Fibroblast of gingiva (primary cell): ENCODE measurements at places on chromosomes 2 and 18.

GRCh38 chr2:96690306-96691021 is 47.9 kb downstream of the FER1L5 start:
- DNase-seq = no peak

DNA sequence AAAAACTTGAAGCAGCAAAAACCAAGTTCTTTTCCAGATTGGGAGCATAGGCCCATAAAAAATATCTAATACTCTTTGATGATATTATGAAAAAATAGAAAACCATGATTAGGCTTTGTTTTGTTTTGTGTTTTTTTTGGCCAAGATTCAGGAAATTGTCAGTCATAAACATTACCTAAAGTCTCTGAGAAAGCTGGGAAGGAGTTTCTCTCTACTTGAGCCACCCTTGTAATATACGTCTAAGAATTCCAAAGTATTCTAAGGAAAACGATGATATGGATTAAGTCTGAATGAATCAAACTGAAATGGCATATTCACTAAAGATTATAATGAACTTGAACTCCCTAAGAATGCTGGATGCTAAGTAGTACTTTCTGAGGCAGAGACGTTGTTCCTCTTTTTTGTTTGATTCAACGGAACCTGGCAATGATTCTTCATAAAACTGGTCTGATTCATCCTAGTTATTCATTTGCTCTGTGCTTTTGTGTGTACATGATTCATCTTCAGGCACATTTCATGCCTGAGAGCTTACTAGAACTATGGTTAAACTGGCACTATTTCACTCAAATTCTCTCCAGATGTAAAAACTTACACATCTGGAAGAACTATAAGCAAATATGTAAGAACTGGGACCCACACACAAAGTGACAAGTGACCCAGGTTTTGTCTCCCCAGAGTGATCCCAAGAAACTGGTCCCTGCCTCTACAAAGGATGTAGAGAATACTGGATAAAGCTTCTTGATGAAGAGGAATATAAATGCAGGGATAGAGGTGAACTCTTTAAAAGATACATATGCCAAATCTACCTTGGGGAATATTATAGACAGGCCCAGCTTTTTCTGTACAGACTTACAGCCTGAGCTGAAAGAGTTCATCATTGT is 159.7 kb downstream of the DOCK10 start:
- DNase-seq = peak; percentile 90

DNA sequence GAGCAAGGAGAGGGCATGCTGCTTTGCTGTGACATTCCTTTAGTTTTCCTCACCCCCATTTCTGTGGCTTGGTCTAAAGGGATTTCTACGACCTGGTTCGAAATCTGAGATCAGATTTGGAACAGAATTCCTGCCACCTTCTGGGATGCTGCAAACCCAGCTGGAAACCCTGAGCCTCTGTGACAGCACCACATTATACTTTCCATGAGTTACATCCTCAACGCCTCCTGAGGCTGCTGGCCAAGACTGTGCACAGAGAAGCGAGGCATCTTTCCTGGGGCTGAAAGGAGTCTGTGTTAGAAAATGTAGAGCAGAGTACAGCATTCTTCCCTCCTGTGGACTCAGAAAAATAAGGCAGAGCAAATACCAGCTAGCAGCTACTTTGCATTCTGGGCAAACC is 138.1 kb upstream of the CHAC2 start:
- DNase-seq = no peak

- DNase-seq = no peak
Observed at GRCh38 chr2:190486037-190486623, 48.4 kb downstream of the NEMP2 start.

- no peak for DNase-seq
Observed at GRCh38 chr2:239393388-239393940, 7.4 kb downstream of the HDAC4 start.

- peak; percentile 46 for DNase-seq
Observed at GRCh38 chr2:160278879-160279177, 78.8 kb upstream of the ITGB6 start.

- no peak for DNase-seq
Observed at GRCh38 chr2:113755835-113756354, 547 bp downstream of the SLC35F5 start.

GRCh38 chr2:231985823-231986261 is 24.3 kb downstream of the DIS3L2 start:
- no peak for DNase-seq

GRCh38 chr2:28649481-28650265 is 102.0 kb upstream of the PPP1CB start:
- DNase-seq = no peak

GRCh38 chr2:160085662-160086061 is 23.2 kb upstream of the PLA2R1 start:
- no peak for DNase-seq

- DNase-seq = no peak
Observed at GRCh38 chr2:169525434-169525833, 15.9 kb downstream of the KLHL41 start.

GRCh38 chr18:37494406-37494805 is 71.2 kb downstream of the CELF4 start:
- no peak for DNase-seq

DNA sequence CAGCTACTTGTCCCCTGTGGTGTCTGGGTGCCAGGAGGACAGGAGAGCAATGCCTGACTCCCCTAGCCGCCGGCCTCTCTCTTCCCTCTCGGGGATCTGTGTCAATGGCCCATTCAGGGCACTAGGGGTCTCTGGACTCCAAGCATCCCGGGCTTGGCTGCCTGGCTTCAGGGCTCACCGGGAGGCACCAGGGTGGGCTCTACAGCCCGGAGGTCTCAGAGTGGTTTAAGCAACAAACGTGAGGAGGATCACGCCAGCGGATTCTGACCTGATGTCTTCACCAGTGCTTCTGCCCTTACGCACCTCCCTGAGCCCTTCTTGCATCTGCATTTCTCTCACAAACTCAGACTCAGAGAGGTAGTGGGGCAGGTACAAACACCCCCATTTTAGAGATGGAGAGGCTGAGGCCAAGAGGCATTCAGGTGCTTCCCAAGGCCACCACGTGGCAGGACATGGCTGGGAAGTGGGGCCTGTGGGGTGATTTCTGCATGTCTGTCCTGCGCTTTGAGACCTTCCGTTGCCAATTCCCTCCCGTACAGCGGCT is 243.0 kb downstream of the CELF4 start:
- peak; percentile 17 for DNase-seq

GRCh38 chr18:50644807-50645206 is 84.9 kb downstream of the MAPK4 start:
- no peak for DNase-seq

DNA sequence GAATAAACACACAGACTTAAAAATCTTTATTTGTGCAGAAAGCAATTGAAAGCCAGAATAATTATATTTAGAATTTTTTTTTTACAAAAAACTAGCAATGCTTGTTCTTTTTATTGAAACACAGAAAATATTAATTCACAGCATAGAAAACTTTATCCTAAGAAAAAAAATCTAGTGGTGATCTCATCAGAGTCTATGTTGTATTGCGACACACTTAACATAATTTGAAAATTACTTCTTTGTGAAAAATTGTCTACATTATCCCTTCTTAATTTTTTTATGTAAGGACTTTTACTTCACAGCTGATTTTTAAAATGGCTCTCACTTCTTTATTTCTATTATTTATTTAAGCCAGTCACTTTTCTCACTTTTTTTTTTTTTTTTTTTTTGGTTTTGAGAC is 103.4 kb downstream of the LDLRAD4 start:
- no peak for DNase-seq

GRCh38 chr2:64966017-64966416 is 23.2 kb upstream of the SLC1A4 start:
- DNase-seq = no peak

GRCh38 chr2:105072039-105072438 is 34.2 kb downstream of the MRPS9 start:
- no peak for DNase-seq

DNA sequence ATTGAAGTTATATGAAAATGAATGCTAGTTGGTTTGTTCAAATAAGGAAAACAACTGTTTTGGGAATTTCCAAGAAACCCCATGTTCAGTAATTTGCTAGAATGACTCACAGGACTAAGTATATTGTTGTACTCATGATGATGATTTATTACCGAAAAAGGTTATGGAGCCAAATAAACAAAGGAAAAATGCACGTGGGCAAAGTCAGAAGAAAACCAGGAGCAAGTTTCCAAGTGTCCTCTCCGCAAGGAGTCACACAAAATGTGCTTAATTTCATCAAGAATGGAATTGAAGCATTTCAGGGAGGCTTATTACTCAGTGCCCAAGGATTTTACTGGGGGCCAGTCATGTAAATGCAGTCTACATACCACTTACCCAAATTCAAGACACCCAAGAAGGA is 1652.4 kb upstream of the TMEFF2 start:
- DNase-seq = no peak

DNA sequence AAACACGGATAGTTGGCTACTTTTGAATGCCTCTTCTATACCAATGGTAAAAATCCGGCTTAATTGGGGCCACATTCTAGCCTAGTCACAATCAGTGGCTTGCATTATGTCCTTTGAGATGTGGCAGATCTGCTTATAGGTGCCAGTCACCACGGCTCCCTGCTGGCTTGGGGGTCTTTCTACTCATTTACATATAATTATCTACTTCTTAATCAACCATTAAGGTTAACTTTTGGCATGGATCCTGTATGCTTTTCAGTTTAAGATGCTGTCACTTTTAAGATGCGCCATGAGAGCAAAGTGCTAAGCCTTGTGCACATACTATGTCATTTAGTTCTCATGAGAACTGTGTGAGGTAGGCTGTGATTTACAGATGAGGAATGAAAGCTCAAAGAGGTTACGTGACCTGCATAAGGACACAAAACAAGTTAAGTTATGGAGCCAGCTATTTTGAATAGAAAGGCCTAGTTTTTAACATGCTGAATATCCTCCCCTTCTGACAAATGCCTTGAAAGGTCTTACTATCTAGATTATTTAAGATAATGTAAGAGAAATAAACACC is 4.1 kb downstream of the NEDD4L start:
- no peak for DNase-seq

DNA sequence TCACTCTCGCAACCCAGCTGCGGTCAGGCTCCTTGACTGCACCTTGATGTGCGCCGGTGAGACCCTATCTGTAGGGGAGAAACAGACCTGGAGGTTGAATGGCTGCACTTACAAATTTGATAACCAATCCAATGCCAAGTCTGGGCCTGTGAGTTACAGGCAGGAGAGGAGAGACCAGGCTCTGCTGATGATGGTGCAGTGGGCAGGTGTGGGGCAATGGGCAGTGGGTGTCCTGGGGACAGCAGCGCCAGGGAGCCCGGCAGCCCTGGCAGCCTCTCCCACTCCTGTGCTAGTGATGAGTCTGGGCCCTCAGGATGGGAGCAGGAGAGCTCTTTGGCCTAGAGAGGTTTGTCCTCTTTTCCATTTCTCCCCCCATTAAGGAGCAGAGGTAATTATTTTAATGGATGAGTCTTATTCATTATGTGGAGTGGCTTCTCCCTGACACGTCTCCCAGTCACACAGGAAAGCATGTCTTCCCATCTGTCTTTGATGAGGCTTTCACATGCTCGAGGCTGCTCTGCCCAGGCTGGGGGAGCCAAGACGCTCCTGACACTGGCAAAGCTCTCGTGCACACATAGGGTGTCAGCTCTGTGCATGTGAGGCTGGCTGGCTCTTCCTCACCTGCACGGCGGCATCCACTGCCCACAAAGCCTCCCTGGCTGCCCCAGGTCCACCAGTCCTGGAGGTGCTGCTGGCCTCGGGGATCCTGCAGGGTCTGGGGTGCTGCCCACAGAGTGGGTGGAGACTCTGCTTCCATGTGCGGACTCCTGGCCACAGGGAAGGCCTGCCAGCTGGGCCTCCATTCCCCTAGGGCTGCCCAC is 10.0 kb upstream of the ALLC start:
- DNase-seq = no peak

DNA sequence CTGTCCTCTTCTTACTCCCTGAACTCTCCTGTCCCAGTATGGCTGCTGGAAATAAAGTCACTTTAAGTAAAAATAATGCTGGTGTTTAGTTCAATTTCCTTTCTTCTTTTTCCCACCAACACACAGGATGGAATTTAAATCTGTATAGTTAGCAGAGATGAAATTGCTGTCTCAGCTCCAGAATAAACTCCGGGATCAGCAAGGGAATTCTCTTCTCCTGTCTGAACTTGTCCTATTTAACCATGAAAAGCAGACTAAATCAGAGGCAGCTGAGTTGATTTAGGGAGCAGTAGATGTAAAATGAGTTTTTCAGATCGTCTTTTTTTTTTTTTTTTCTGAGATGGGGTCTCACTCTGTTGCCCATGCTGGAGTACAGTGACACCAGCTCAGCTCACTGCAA is 25.9 kb downstream of the TTLL4 start:
- DNase-seq = no peak

DNA sequence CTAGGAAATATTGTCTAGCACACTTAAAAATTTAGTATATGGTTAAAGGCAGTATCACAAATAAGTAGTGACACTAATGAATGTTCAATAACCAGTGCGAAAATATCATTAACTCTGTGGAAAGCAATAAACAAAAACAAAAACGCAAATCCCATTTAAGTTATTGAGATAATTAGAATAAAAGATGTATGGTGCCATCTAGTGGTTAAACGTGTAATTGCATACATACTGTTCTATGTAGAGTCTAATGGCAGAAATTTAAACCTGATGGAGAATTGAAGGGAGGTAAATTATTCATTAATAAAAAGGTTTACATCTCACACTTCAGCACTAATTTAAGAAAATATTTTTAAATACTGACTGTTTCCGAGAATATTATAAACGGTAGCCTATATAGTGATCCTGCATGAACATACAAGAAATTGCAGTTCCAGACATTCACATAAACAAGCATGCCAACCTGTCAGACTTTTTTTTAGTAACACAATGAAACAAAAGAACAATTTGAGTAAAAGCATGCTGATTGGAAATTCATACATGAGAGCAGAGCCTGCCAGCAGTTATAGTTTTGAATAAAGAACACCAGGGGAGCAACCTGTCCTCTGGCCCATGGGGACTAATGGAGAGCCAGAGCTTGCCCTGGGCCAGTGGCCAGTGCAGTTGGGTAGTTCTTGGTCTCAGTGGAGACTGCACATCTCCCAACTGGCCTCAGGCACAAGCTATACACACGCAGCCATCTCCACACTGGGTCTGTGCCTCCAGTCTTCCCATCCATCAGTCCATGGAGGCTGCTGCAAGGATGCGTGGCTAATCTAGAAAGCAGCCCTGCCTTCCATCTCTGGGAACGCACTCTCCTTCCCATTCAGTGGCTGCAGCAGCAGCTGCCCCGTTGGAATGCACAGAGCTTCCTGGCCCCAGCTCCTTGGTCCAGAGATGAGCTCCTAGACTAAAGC is 28.0 kb downstream of the GCG start:
- peak; percentile 36 for DNase-seq

- no peak for DNase-seq
Observed at GRCh38 chr18:45359275-45360009, 255.8 kb upstream of the SLC14A2 start.

GRCh38 chr2:54589340-54590215 is 133.5 kb downstream of the SPTBN1 start:
- no peak for DNase-seq

DNA sequence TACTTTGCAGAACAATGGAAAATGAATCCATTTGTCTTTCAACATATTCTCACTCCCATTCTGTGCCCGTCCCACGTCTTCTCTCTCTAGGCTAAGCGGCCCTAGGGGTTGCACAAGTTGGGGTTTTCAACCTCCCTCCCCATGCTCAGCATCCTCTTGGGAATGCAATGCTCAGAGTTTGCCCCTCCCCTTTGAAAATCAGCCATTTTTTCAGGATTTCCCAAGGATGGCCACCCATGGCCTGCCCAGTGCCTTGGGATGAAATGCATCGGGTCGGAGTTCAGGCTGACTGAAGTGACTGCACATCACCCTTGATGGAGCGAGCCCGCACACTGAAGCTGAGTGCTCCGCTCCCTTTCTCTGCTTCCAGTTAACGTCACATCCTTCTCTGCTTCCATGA is 87.9 kb downstream of the TNS1 start:
- peak; percentile 24 for DNase-seq

- peak; percentile 80 for DNase-seq
Observed at GRCh38 chr2:159030674-159031380, 62.4 kb downstream of the TANC1 start.
